Kidney (tissue), 22 donors: ENCODE measurements at places on chromosomes 5 and 9. TPM values are rescaled to one million over a fixed set of nuclear protein-coding genes. Genes with fewer than 3 reads are reported as not detected.
A peak's percentile ranks its signal among the peaks of the same experiment; 100 is the strongest.

DNA sequence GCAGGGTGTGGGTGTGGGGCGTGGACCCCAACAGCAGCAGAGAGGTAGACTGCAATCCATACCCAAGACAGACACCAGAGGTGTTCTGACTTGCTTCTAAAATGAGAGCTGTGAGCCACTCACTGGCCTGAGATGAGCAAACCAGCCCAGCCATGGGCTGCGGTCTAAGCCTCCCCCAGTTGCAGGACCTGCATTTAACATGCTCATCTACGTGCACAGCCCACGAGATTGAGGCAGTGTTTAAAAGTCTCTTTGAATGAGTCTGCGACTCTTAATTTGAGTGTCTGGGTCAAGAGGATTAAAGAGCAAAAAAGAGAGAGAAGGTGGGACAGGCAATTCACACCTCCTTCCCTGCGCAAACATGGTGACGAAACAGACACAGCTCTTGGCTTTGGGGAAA is 5.9 kb downstream of the SURF4 start:
- no peak for DNase-seq

GRCh38 chr5:134127988-134128647 is 13.6 kb downstream of the TCF7 start:
- DNase-seq = no peak

DNA sequence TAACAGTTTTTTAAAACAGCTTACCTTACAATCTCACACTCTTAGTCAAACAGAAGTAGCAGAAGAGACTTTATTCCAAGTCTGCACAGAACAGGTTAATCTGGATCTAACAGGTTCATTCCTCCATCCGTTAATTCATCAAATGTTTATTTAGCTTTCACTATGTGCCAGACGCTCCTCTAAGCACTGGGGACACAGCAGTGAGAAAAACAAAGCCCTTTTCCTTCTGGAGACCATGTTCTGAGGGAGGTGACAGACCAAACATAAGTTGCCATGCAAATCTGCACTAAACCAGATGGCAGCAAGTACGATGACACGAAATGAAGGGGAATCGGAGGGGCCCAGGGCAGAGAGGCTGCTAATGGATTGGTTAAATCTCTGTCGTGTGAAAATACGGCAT is 17.1 kb upstream of the GLIPR2 start:
- DNase-seq = no peak

DNA sequence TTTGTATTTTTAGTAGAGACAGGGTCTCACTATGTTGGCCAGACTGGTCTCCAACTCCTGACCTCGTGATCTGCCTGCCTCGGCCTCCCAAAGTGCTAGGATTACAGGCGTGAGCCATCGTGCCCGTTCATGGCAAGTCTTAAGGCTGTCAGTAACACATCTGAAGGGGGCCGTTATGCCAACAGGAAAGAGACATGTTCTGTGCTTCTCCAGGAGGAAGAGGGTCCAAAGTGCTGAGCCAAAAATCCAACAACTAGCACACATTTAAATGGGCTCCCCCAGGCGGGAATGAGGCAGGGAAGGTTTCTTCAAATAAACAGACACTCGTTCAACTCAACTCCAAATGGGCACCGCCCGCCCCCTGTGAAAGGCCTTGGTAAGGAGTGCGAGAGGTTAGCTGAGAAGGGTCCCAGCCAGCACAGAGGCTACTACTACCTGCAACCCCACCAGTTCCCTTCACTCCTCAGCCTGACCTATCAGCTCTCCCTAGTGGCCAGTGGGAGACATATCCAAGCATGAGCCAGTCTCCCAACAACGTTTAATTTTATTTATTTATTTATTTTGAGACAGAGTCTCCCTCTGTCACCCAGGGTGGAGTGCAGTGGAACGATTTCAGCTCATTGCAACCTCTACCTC is 84.1 kb upstream of the DMRT1 start:
- DNase-seq = peak; percentile 42

DNA sequence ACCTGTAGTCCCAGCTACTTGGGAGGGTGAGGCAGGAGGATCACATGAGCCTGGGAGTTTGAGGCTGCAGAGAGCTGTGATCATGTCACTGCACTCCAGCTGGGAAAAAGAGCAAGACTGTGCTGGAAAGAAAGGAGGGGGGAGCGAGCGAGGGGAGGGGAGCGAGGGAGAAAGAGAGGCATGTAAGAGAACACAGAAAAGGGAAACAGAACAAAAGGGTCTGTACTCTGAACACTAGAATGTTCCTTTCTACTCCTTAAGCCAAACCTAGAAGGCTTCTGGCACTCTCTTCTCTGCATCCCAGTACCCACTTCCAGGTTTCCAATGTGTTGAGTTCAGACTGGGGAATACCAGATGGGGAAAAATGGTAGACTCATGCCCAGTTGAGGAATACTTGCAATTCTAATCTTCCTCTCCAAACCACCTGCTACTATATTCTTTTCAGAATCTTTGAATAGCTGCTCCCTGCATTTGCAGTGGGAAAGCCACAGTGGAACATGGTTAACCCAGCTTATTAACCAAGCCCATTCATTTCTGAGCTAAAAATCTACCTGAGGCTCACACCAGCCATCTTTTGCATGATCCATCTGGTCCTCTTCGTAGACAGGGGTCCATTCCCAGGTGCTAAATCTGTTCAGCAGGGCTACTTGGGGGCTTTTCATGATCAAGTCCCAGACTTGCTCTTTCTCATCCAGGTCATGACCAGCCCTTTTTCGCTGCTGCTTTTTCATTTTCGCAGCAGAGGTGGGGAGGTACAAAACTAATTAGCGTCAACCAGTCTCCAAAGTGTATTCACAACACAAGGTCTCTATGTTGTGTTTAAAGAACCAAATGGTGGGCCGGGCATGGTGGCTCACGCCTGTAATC is 34.9 kb downstream of the SEMA4D start:
- no peak for DNase-seq

DNA sequence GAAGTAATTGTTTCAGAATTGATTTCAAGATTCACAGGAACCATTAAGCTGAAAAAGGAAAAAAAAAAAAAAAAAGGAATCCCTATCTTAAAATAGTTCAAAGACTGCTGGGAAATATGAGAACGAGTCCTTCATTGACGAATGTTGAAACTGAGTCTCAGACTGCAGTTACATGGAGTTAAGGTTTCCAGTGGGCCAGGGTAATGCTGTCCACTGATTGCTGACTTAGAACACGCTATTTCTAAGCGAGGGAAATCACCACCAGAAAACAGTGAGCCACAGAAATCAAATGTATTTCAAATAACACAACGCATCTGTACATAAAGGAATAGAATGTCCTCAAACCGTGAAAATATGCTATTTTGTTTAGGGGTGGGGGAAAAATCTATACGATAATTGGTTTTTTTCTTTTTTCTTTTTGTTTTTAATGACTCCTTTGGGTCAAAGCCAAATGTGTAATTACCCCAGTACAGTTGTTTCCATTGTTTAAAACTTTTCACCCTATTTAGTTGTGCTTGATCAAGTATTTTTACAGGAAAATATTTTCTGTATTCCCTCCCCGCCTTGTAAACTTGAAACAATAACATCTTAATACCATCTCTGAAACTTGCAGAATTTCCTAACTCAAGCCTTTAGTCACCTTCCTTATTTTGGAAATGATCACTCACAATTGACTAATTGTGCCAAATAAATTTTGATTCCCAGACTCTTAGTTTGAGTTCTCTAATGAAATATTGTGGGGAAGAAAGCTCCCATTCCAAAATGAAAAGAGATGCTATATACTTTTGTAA is 208.3 kb downstream of the MCTP1 start:
- no peak for DNase-seq

GRCh38 chr5:173920024-173920753 is 32.0 kb downstream of the CPEB4 start:
- no peak for DNase-seq

DNA sequence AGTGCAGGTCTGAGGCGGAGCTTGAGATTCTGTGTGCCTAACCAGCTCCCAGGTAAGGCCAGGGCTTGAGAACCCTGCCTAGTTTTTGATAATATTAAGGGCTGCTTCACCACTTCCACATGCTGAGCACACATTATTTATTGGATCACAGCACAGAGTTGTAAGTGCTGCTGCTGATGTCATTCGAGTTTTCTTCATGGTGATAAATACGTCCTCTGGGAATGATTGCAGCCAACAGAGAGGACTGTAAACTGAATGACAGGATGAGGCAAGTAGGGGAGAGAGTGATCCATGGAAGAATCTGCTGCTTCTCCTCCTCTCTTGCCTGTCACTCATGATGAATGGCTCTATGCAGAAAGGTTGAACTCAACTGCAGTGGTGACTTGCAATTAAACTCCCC is 77.9 kb upstream of the VPS13A start:
- DNase-seq = no peak

DNA sequence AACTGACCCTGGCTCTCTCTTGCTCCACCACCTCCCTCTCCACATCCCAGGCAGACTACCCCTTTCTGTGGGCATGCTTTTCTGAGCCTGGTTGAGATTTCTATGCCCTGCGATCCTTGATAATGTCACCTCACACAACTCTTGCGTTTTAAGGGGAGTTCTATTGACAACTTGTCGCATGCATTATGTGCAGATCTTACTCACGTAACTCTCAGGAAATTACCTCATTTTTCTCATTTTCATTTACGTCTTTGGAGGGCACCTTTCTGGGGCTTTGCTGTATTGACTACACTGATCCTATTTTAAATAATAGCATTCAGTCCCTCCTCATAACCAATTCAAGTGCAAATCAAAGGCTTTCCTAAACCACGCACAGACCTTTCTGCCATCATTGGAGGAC is 140.4 kb upstream of the WWC1 start:
- DNase-seq = no peak

DNA sequence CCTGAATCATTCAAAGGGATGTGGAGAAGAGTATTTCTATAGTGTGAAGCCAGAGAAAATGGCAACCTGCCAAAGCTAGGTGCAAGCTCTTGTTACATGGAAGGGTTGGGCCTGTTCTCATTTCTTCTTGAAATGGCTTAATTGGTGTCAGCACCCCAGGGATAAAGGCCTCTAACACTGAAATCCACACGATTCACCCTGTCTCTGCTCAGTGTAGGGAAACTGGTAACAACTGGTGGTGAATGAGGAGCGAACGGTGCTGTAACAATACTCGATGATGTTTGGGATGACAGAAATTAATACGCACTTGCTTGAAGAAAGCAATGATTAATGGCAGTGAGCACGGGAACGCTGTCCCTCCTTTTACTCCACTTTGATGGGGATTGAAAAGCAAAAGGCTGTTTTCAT is 16.2 kb downstream of the PBX3 start:
- DNase-seq = no peak

- no peak for DNase-seq
Observed at GRCh38 chr5:15575666-15576065, 75.7 kb downstream of the FBXL7 start.

DNA sequence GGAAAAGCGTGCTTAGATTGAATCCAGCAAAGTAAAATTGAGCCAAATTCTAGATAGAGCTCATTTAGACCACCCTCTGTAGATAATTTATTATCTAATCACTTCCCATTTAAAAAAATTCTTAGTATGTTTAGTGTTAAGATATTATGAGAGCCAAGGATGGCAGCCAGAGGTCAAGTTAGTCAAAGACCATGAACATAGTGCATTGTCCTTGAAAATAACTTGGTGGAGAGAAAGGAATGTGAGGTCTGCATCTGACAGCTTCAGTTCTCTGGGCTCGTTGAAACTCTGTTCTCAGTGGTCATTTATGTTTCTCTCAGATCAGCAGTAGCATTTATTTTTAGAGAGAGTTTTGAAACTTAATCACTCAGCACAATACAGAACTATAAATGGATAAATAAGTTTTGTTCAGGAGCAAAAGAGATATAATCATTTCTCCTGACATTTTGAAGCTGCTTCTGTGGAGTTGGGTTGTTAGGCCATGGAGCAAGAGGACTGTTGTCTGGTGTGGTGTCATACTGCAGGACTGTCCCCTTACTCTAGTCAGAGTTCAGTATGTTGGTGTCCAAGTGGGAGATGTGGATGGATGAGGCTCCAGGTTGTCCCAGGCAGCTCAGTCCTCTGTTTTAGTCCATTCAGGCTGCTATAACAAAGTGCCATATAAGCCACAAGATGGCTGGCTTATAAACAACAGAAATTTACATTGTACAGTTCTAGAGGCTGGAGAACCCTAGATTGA is 337.7 kb downstream of the FBXL7 start:
- DNase-seq = no peak

- DNase-seq = no peak
Observed at GRCh38 chr5:72295539-72295938, 24.5 kb downstream of the MRPS27 start.

- no peak for DNase-seq
Observed at GRCh38 chr9:116905171-116905588, 218.1 kb downstream of the TRIM32 start.

DNA sequence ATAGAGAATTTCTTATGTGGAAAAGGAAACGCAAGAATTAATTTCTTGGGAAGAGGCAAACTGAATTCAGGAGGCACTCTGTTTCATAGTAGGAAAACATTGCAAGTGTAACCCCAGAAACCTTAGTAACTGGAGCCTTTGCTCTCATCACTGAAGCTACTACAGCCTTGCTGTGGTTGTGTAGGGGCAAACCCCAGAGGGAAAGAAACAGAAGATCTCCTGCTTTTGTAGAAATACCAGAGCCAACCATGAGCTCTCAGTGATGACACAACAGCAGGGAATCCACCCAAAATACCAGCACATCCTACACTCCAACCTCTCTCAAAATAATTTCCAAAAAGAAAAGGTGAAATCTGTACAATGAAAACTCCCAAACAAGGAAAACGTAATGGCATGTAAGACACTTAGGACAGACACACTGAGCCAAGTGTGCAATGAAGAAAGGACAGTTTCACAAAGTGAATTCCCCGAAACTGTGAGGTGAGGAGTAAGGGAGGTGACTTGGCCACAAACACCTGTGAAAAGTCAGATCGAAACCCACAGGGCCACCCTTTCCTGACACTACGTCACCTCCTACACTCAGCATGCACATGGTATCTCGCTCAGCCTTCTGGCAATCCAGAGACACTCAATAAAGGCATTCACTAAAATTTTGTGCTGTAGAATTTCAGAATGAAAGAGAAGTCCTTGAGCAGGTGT is 8.5 kb upstream of the ACSL6 start:
- DNase-seq = no peak

DNA sequence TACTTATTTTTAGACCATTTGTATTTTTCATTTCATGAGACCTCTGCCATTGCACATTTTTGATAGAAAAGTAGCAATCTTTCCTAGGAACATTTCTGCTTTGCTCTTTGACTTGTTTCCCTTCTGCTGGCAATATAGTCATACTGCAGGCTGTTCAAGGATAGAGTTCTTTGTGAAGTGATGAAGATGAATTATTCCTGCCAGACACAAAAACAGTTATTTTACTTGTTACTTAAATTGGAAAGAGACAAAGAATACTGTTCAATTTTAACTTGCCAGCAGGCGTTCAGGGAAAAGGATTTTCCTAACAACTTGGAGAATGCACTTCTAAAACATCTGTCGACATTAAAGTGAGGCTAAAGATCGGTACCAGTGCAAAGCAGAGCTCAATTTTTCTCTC is 251.7 kb upstream of the ACTBL2 start:
- DNase-seq = no peak

TMEFF1 gene
- polyA plus RNA-seq = not detected

PFN3 gene
- polyA plus RNA-seq = not detected

PCDHB13 gene
- polyA plus RNA-seq = 0.86 TPM

FOXI1 gene
- 48.5 TPM for polyA plus RNA-seq

SOHLH1 gene
- not detected for polyA plus RNA-seq

GDA gene
- 88.1 TPM for polyA plus RNA-seq

PHF24 gene
- polyA plus RNA-seq = 0.09 TPM
